ENCODE measurements at places on chromosomes 16 and 17. TPM values are rescaled to one million over a fixed set of nuclear protein-coding genes. Genes with fewer than 3 reads are reported as not detected.

Gene APOBR
- 0.05 TPM for total RNA-seq

Gene TMC5
- 6.0 TPM for total RNA-seq

Gene C17orf107
- 0.23 TPM for total RNA-seq

Gene OR1A1
- total RNA-seq = not detected

Gene SHCBP1
- total RNA-seq = 36.0 TPM

Gene TNK1
- total RNA-seq = 1.3 TPM

Gene AHSP
- total RNA-seq = not detected

Gene MYH13
- not detected for total RNA-seq

Gene C16orf96
- not detected for total RNA-seq

Gene SEPTIN1
- 0.58 TPM for total RNA-seq

Gene PRSS21
- not detected for total RNA-seq

Gene ZNF778
- 11.7 TPM for total RNA-seq

Gene SMIM36
- not detected for total RNA-seq

Gene RASL10B
- 0.11 TPM for total RNA-seq

Gene KRT36
- total RNA-seq = not detected

Gene GRAPL
- total RNA-seq = 0.23 TPM

Gene KIF2B
- total RNA-seq = not detected

Gene TBC1D3I
- total RNA-seq = 0.27 TPM

Gene IST1
- 163 TPM for total RNA-seq

Data from A549 treated with CORT108297 at 1 μM for 4 hours (cell line).